ENCODE measurements at places on chromosomes 11 and 22. TPM values are rescaled to one million over a fixed set of nuclear protein-coding genes. Genes with fewer than 3 reads are reported as not detected.

NPAS4 gene
- total RNA-seq = not detected

FGF4 gene
- not detected for total RNA-seq

WNT11 gene
- total RNA-seq = 1.4 TPM

LINC01488 gene
- total RNA-seq = not detected

SMTNL1 gene
- not detected for total RNA-seq

CDCA5 gene
- total RNA-seq = 62.0 TPM

TMEM121B gene
- total RNA-seq = 0.19 TPM

ISX gene
- total RNA-seq = not detected

F2 gene
- total RNA-seq = 2.2 TPM

MOGAT2 gene
- not detected for total RNA-seq

LAYN gene
- total RNA-seq = 4.9 TPM

VPS51 gene
- 53.6 TPM for total RNA-seq

TRIM48 gene
- not detected for total RNA-seq

QSER1 gene
- total RNA-seq = 10.4 TPM

AQP11 gene
- 2.0 TPM for total RNA-seq

EXPH5 gene
- total RNA-seq = 0.03 TPM

TPBGL gene
- total RNA-seq = 0.15 TPM

PGA5 gene
- not detected for total RNA-seq

TSSK2 gene
- total RNA-seq = not detected

BATF2 gene
- 0.64 TPM for total RNA-seq
